ENCODE measurements at places on chromosomes 3 and 15.

- no peak for DNase-seq
Measured at GRCh38 chr3:119817071-119817470, 35.2 kb downstream of the NR1I2 start.

- DNase-seq: no peak
Measured at GRCh38 chr15:69979262-69979661, 118.5 kb downstream of the TLE3 start.

GRCh38 chr15:57391537-57391936, 15.2 kb downstream of the CGNL1 start:
- DNase-seq: no peak

DNA sequence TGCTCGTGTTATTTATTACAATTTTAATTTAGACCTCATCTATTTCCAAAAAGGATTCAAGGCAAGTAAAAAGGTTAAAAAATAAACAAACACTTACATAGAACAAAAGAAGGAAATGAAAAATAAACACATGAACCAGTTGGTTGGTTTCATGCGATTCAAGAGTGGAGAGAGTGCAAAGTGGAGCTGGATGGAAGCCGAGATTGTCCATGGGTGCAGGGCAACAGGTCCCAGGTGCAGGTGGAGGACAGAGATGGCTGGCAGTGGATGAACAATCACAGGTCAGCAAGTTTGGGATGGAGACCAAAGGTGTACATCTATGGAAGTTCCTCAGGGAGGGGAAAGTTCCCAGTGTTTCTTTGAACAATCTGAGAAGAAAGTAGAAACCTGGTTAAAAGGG, 11.6 kb upstream of the SEMA5B start:
- no peak for DNase-seq

DNA sequence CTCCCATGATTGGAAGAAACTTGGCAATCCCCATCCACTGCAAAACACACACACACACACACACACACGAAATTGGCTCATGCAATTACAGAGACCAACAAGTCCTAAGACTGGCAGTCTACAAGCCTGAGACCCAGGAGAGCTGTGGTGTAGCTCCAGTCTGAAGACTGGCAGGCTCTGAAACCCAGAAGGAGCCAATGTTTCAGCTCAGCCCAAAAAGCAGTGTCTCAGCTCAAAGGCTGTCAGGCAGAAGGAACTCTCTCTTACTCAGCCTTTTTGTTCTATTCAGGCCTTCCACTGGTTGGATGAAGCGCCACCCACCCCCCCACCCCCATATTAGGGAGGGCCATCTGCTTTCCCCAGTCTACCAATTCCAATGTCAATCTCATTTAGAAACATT, 32.1 kb downstream of the MESD start:
- DNase-seq: no peak

- DNase-seq: no peak
Measured at GRCh38 chr15:100571592-100572167, 30.3 kb downstream of the LINS1 start.
